ENCODE measurements at places on chromosomes 1 and 21.

- DNase-seq = no peak
- H3K27ac ChIP-seq = peak overlapping the region; percentile 14
- no peaks in the 10 kb centered on the region for H3K27me3 ChIP-seq
- no peak overlapping the region for H3K4me3 ChIP-seq
- H3K4me1 ChIP-seq = peaks cover 9% of the 10 kb centered on the region
Observed at GRCh38 chr1:224459966-224460365, 25.4 kb upstream of the WDR26 start.

DNA sequence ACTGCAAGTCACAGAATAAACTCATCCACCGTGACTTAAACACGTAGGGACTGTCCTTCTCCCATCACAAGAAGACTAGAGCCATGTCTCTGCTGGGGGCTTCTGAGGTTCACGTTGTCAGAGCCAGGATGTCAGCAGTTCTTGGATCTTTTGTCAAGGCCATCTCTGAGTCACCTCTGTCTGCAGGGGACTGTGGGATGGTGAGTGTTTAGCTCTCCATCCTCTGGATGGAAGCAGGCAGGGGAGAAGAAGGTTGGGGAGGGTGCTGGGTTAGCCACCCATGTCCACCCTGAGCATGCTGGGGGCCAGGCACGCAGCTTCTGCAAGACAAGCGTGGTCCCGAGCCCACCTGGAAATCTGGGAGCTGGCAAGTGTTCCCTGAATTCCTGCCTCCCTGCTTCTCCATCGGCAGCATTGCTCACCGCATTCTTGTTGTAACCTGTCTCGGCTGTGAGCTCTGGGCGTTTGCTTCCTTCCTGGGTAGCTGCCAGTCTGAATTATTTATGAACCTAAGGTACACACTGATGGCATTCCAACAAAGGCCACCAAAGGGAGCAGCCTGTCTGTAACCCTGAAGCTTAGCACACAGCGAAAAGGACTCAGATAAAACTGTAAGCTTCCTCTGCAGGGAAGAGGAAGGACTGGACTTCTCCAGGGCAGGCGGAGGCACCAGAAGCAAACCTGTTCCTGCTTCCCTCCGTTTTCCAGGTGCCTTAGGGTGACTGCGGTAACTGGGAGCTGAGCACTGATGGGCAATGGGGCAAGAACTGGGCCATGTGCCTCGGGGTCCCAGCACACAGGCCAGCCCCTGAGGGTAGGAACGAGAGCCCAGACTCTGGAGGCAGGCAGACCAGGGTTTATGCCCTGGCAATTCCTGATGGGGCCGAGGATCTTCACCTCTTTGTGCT is 88.6 kb downstream of the RIPK4 start:
- DNase-seq = no peak
- peaks cover 10% of the 10 kb centered on the region for H3K27me3 ChIP-seq
- H3K4me1 ChIP-seq = peaks cover 1% of the 10 kb centered on the region
- no peaks in the 10 kb centered on the region for H3K36me3 ChIP-seq
- H3K4me3 ChIP-seq = no peak overlapping the region
- H3K27ac ChIP-seq = no peak overlapping the region

DNA sequence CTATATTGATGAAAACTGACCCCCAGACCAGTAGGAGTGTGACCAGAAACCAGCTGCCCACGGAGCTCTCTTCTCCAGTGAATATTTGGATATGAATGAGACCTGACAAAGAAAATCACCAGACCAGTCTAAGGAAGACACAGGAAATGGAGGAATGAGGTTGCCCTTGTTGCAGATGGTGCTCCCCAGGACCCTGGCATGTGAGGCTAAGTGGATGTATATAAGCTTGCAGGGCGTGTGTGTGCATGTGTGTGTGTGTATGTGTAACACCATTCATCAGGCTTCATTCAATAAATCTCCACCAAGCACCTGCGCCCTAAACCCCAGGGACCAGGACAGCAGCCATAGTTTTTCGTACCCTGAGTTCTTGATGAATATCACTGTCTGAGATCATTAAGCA is 14.4 kb downstream of the PHLDA3 start:
- H3K27ac ChIP-seq = no peak overlapping the region
- no peaks in the 10 kb centered on the region for H3K36me3 ChIP-seq
- peaks cover 8% of the 10 kb centered on the region for H3K27me3 ChIP-seq
- DNase-seq = no peak

DNA sequence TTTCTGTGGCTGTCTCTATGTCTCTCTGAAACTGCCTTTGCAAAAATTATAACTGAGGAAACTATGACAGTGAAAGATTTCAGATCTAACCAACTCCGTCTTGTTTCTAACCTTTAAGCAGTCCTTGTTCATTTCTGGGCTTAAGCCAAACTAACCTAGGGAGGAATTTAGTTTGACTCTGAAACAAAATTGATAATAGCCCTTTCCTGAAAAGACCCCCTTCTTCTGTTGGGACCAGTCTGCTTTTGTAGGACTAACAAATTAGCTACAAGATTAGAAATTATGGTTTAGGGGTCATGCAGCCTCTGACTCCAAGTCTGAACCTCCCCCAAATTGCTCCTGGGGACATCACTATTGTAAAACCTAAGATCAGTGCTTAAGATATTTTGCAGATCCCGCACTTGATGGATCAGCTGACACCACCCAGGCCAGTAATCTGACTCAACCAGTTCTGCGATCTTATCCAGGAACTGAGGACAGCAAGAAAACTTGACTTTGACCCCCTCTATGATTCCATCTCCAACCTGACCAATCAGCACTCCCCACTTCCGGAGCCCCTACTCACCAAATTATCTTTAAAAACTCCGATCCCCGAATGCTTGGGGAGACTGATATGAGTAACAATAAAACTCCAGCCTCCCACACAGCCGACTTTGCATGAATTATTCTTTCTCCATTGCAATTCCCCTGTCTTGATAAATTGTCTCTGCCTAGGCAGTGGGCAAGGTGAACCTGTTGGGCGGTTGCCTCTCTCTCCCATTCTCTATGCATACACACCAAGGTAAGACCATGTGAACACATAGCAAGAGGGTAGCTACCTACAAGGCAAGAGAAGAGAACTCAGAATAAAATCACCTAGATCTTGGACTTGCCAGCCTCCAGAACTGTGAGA is 11.1 kb upstream of the TRIM63 start:
- no peak overlapping the region for H3K27ac ChIP-seq
- H3K36me3 ChIP-seq = no peaks in the 10 kb centered on the region
- peaks cover 12% of the 10 kb centered on the region for H3K27me3 ChIP-seq
- no peaks in the 10 kb centered on the region for H3K4me1 ChIP-seq
- no peak overlapping the region for H3K4me3 ChIP-seq

DNA sequence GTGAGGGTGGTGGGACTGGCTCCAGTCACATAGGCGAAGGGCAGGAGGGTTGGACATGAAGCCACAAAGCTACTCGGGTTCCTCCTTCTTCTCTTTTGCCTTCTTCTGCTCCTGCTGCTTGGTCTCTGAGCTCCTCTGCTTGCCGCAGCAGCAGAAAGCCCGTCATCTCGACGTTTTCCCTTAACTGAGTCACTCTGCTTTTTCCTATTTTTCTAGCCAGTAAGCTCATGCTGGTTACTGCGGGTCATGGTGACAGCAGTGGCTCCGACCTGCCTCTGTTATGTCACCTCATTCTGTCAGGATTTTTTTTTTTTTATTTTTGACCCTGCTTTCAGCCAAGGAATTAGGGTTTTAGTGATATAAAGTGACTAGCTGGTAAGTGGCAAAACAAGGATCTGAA is 2.6 kb upstream of the FMOD start:
- H3K4me1 ChIP-seq = peaks cover 9% of the 10 kb centered on the region
- H3K27me3 ChIP-seq = peaks cover 25% of the 10 kb centered on the region
- H3K36me3 ChIP-seq = no peaks in the 10 kb centered on the region
- H3K4me3 ChIP-seq = no peak overlapping the region

- H3K27me3 ChIP-seq = no peaks in the 10 kb centered on the region
- no peak for DNase-seq
- H3K4me3 ChIP-seq = peak overlapping the region; percentile 91
- H3K4me1 ChIP-seq = peaks cover 98% of the 10 kb centered on the region
Observed at GRCh38 chr1:226676381-226676780, 62.7 kb downstream of the ITPKB start.

- H3K36me3 ChIP-seq = no peaks in the 10 kb centered on the region
- no peak overlapping the region for H3K27ac ChIP-seq
- H3K4me1 ChIP-seq = peaks cover 20% of the 10 kb centered on the region
- H3K27me3 ChIP-seq = no peaks in the 10 kb centered on the region
Observed at GRCh38 chr1:70315782-70316181, 38.7 kb downstream of the ANKRD13C start.

GRCh38 chr1:184635980-184636431 is 118.7 kb downstream of the EDEM3 start:
- no peak for DNase-seq
- peaks cover 3% of the 10 kb centered on the region for H3K27me3 ChIP-seq
- no peak overlapping the region for H3K4me3 ChIP-seq
- H3K36me3 ChIP-seq = no peaks in the 10 kb centered on the region
- no peaks in the 10 kb centered on the region for H3K4me1 ChIP-seq
- H3K27ac ChIP-seq = no peak overlapping the region

DNA sequence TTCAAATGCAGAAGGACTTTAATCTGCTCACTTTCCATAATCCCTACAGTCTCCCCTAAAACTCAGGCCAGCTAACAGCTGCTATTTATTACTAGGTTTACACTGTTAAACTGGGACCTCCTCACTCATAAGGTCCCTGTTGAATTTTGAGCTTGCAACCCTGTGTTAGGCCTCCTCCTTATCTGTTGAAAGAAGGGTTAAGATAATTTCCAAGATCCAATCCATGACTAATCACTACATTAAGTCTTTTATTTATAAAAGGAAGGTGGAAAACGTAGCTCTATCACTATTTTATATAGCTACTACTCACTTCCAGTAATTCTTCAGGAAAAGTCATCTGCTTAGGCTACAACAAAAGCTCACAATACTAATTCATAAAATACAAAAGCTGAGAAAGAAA is 79.5 kb downstream of the EVI5 start:
- no peaks in the 10 kb centered on the region for H3K4me1 ChIP-seq
- H3K4me3 ChIP-seq = no peak overlapping the region
- peaks cover 2% of the 10 kb centered on the region for H3K27me3 ChIP-seq
- H3K36me3 ChIP-seq = no peaks in the 10 kb centered on the region

DNA sequence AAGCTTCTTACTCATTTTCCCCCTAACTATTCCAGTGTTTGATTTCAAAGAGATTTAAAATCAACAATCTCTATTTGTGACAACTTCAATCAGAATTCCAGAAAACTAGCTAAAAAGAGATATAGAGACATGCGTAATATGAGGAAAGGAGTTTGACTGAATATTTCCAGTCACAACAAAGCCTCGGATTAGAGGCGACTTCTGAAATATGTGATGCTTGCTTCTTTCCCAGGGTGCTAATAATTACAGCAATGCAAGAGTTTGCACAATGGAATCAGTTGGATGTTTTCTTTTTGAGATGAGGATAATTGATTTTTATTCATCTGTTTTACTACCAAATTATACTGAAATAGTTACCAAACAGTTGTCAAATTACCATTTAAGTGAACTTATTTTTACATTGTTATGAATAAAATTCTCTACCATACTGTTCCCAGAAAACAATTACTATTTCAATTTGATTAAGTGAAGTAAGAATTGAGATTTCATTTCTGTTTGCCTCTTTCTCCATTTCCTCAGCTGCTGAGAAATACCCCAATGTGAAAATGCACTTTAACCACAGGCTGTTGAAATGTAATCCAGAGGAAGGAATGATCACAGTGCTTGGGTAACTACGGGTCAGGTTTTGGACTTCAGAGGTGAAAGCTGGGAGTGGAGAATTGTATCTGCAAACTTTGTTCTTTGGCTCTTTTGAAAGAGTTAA is 28.1 kb downstream of the KMO start:
- DNase-seq = no peak
- no peaks in the 10 kb centered on the region for H3K36me3 ChIP-seq
- H3K4me3 ChIP-seq = no peak overlapping the region

DNA sequence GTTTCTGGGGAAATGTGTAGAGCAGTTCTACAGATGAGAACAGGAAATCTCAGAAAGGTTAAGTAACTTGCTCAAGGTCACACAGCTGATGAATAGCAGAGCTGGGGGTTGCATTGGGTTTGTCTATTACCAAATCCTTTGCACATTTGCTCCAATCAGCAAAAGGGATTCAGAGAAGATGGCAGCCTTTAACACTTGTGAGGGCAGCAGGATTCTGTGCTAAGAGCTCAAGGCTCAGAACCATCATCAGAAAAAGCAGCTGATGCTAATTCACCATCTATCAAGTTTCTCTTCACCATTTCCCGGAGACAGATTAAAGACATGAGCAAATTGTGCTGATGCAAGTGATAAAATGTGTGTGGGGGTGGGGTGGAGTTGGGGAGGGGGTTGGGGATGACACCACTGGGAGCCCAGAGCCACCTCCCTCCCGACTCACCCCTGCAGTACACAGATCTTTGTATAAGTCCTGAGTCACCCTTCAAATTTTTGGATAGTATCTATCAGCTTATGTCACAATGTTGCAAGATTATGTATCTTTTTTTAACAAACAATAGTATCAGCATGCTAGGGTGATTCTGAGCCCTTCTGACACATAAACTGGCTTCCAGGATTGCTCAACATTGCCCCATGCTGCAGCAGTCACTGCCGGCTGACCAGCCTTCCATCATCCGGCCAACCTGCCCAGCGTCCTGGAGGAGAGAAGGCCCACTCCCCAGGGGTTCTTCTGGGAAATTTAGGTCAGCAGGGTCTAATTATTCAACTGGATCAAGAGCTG is 2.8 kb upstream of the SPSB1 start:
- H3K27ac ChIP-seq = no peak overlapping the region
- H3K27me3 ChIP-seq = no peaks in the 10 kb centered on the region
- peaks cover 2% of the 10 kb centered on the region for H3K4me1 ChIP-seq
- H3K36me3 ChIP-seq = peaks cover 5% of the 10 kb centered on the region

- H3K27ac ChIP-seq = no peak overlapping the region
- no peaks in the 10 kb centered on the region for H3K36me3 ChIP-seq
- no peaks in the 10 kb centered on the region for H3K4me1 ChIP-seq
- no peak for DNase-seq
- no peak overlapping the region for H3K4me3 ChIP-seq
- peaks cover 2% of the 10 kb centered on the region for H3K27me3 ChIP-seq
Observed at GRCh38 chr1:3349161-3349967, 105.1 kb upstream of the ARHGEF16 start.

- H3K27ac ChIP-seq = no peak overlapping the region
- no peak overlapping the region for H3K4me3 ChIP-seq
- H3K4me1 ChIP-seq = peaks cover 13% of the 10 kb centered on the region
- no peak for DNase-seq
- no peaks in the 10 kb centered on the region for H3K36me3 ChIP-seq
Observed at GRCh38 chr1:30649321-30649991, 73.9 kb downstream of the MATN1 start.

DNA sequence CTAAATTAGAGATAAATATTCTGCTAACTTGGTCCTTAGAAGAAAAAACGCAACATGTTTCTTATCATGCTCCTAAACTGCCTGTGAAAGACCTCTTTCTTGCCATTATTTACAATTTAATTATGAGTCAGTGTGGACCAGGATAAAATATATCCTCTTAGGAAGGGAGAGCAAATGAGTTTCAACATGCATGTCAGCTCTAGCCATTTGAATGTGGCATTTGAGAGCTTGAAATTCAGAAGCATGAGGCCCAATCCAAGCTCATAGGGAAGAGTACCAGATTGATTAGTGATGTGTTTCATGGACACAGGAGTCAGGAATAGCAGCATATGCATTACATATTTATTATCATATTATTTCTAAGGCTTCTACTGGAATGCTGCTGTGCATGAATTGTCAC is 39.3 kb downstream of the TBX15 start:
- H3K27ac ChIP-seq = no peak overlapping the region
- H3K36me3 ChIP-seq = no peaks in the 10 kb centered on the region
- no peaks in the 10 kb centered on the region for H3K4me1 ChIP-seq
- H3K4me3 ChIP-seq = no peak overlapping the region
- no peak for DNase-seq

Measured in naive thymus-derived CD8-positive, alpha-beta T cell (primary cell).